ENCODE measurements at places on chromosomes 5 and 9.

DNA sequence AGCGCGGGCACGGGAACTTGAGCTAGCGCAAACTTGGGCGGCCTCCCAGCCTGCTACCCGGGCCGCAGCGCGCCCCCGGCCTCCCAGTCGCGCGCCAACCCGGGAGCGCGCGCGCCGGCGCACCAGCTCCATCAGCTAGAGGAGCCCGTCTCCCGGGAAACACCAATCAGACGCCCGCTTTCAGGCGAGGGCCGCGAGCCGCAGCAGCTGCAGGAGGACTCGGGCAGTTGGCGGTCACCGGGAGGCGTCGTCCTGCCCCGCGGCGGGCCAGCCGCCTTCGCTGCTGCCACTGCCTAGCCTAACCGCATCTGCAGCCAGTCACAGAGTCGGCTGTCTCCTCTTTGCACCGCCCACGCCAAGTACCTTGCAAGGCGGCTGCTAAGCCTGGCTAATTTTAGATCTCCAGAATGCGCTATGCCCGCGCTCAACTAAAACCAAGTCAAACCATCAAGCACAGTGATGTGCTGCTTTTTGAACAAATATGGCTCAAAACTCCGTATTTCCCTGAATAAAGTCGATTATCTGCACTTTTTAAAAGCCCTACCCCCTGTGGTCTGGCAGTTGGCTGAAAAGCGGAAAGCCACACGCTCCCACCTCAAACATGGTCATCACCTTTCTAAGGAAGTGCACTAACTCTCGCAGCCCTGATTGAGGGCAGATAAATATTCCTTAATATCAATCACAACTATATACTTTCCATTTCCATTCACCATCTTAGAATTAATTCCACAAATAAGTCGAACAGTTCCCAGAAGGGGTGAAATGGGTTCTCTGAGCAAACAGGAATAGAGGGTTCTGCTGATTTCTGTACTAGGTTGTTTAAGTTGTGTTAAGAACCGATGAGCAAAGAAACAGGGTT, 221.8 kb downstream of the MEF2C start:
- no peak for DNase-seq

GRCh38 chr5:154315196-154315595, 124.7 kb downstream of the GALNT10 start:
- DNase-seq = no peak

- DNase-seq = no peak
These were observed 19.8 kb downstream of the COL27A1 start for GRCh38 chr9:114174876-114175771.

DNA sequence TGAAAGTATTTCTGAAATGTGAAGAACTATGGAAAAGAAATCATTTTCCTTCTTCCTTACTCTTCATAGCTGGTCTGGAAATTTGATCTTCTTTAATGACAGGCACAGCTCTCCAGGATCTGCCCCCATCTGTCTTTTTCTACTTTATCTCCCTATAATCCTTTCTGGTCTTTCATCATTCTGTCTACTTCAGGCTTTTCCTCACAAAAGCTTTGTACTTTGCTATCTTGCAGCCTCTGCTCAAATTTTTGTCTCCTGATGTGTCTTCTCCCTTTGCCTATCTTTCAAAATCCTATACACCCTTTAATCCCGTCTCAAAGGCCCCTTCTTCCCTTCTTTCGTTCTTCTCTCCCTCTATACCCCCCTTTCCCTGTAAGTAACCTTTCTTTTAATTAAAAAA, 114.9 kb upstream of the ATP10B start:
- no peak for DNase-seq

GRCh38 chr5:17989036-17989435, 354.8 kb downstream of the TAF11L14 start:
- no peak for DNase-seq

- no peak for DNase-seq
These were observed 185.0 kb downstream of the GAPVD1 start for GRCh38 chr9:125446561-125447094.

- no peak for DNase-seq
These were observed 2.9 kb downstream of the WDR38 start for GRCh38 chr9:124855944-124856765.

GRCh38 chr9:108579757-108580439, 275.9 kb downstream of the ACTL7B start:
- no peak for DNase-seq
